NCI-H446 (cell line): ENCODE measurements at places on chromosomes 6 and 20.

DNA sequence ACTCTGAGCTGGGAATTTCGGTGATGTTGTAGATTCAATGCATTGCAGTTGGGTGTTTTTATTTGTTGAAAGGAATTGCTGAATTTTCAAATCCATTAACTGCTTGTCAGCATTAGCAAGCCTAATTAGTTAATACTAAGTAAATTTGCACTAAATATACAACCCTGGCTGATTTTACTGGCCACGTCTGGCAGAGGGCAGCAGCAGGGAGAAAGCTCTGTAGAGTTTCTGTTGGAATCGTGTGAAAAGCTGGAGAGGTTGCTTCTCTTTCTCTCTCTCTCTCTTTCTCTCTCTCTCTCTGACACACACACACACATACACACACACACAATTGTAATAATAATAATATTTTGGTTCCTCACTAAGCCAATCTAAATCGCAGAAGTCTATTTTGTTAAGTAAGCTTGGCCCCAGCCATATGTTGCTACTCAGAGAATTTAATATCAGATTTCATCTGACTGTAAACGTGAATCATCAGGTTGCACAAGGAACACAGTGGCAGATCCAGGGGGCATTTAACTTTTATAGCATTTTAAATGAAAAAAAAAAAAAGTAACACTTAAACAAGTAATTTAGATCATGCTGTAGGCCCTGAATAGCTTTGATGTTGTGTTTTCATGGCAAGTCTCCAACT lies 289.5 kb downstream of the ESR1 start:
- no peak for DNase-seq

DNA sequence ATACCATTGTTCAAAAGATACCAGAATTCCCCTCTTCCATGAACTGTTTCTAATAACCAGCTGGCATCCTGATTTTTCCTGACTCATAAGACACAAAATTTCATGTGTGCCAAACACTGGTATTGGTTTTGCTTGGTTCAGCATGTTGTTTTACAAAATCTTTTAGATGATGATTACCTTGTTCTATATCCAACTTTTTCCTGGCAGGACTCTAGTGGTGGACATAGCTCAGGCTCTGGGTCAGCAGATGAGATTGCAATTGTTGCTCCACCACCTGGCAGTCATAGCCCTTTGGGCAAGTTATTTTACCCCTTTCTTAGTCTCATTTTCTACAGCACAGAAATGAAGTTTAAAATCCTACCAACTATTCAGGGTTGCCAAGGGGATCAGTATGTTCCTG lies 6.2 kb downstream of the TRIM38 start:
- DNase-seq = no peak

DNA sequence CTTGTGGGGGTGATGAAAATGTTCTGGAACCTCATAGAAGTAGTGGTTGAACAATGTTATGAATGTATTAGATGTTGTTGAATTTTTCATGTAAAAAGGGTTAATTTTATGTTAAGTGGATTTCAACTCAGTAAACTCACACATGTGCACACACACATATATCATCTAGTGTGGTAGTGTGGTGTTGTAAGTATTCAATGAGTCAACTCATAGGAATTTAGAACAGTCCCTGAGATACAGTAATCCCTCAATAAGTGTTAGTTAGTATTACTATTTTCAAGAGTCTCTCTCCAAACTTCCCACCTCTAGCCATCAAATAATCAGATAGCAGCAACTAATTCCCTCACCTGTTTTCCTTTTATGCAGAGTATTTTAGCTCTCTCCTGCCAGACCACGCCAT lies 563.1 kb upstream of the JARID2 start:
- no peak for DNase-seq

GRCh38 chr6:4655196-4656025 lies 120.8 kb upstream of the CDYL start:
- DNase-seq = no peak

GRCh38 chr20:6606651-6607050 lies 160.8 kb upstream of the BMP2 start:
- no peak for DNase-seq

DNA sequence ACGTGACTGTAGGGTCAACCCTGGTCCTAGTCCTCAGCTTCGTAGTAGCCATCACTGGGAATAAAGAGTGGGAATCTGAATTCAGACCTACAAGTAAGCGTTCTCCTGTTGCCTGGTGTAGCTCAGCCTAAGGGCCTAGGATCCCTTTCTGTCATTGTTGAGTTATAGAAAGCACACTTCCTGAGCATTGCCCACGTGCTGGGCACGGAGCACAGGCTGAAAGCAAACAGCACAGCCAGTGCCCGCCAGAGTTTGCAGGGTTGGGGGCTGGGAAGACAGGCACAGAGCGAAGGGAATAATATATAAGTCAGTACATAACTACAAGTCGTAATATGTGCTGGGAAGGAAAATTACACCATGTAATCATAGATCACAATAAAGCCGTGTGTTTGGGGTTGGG lies 166.3 kb downstream of the TBXT start:
- DNase-seq = no peak

DNA sequence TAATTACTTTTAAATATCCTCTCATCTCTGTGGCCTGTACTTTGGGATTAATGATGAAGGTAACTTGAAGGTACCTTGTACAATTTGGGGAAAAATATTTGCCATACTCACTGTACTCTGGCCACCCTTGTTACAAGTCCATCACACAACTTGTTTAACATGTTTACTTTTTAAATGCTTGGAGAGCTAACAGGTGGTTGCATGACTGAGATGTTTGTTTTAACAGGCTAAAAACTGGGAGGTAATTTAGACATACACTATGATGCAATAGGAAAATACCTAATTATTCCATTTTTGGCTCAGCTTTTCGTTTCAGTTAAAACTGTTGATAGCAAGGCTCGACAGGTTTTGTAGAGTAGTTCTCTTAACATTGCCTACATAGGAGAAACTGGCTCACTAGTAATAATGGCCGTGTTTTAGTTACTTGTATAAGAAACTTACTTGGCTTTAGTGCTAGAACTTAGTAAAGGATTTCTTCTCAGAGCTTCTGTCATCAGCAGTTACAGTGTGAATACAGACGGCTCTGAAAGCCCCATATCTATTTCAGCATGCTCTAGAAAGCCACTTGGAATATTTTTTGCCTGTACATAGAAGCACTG lies 489.8 kb upstream of the SOX4 start:
- no peak for DNase-seq

GRCh38 chr6:88785478-88785877 lies 177.9 kb downstream of the RNGTT start:
- DNase-seq = no peak

- no peak for DNase-seq
These were observed 164.0 kb downstream of the PDE7B start for GRCh38 chr6:136015531-136015930.

GRCh38 chr6:148743476-148743875 lies 3.4 kb upstream of the UST start:
- DNase-seq = no peak

GRCh38 chr6:37648465-37649330 lies 49.0 kb downstream of the MDGA1 start:
- DNase-seq = no peak

DNA sequence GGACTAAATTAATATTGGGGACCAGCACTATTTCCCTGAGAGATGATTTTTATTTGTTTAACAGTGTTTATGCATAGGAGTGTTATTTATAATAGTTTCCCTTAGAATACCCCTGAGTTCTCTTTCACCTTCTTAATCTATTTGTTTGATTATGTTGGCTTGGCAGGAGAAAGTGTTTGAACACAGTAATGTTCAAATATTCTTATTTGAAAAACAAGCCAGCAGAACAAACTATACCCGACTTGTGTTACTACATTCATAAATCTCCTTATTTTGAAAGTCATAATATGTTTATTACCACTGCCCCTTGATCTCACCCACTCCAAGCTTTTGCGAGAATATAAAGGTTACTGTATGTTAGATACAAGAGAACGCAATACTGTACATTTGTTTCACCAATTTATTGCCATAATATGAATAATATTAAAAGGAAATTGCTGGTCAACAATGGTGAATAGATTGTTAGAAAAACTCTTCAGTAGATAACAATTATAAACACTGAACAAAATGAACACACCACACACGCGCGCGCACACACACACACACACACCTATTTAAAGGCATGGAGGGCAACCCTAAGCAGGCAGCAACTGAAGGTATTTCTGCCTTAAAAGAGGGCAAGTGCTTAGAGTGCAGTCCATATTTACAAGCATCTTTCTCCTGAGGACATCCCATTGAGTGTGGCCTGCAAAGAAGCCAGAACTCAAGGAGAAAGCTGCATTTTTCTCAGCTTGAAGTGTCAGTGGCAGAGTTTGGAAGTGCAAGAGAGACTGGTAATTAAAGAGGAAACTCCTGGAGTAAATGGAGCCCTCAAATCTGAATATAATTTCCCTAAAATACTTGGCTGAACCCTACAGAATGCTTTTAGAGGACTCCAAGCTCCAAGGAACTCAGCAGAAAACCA lies 279.4 kb upstream of the MAN1A1 start:
- no peak for DNase-seq

DNA sequence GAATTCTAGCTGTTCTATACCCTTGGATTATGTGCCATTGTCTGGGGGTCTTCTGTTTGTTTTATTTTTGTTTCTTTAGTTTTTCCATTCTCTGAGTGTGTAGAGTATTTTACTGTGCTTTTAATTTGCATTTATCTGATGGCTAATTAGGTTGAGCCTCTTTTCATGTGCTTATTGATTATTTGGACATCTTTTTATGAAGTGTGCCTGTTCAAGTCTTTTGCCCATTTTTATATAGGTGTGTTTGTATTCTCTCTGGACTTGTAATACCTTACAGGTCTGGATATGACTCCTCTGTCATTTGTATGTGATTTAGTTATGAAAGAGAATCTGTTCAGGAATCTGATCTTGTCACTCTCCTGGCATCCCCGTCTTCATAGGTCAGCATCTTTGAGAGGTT lies 22.6 kb upstream of the APCDD1L start:
- no peak for DNase-seq

DNA sequence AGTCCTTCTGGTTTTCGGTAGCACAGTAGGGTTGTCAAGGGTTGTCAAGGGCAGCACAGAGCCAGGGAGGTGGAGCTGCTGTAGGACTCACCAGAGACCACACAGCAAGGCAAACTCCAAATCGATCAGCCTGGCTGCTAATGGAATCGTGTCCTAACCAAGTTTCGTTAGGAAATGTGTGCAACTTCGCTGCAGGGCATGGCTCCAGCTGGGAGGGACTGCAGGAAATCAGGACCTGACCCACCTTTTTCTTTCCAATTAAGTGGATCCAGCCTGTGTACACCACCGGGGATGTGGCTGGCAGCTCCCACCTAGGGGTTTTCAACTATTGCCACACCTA lies 251.7 kb upstream of the QKI start:
- DNase-seq = no peak

GRCh38 chr20:13243826-13244376 lies 22.8 kb downstream of the ISM1 start:
- DNase-seq = no peak
